ENCODE measurements at places on chromosomes 4 and X.

DNA sequence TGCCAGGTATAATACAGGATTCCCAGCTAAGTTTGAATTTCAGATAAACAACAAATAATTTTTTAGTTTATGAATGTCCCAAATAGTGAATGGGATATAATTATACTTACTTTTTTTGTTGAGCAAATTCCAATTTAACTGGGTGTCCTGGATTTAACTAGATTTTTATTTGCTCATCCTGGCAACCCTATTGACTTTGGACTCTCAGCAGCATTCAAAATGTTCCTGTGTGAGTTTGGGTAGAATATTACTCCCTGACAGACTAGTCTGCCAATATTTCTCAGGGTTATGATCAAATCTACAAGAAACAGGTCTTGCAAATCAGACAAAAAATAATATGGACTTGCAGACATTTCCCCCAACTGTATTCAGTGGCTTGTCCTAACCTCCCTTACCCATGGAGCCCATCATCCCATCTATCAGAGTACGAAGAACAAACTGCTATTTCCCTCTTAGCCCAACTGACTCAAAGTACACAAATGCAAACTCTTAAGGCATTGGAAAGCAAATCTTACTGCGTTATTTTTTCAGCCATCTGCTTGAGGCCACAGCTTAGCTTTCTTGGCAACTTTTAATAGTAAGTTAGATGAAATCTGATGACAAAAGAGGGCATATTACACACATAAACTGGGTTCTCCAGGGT, 20.7 kb downstream of the SETD7 start:
- no peak for DNase-seq

- DNase-seq = no peak
These were observed 37.3 kb downstream of the DCUN1D4 start for GRCh38 chr4:51880016-51880915.

- no peak for DNase-seq
These were observed 4.6 kb upstream of the DGKK start for GRCh38 chrX:50475208-50475607.

DNA sequence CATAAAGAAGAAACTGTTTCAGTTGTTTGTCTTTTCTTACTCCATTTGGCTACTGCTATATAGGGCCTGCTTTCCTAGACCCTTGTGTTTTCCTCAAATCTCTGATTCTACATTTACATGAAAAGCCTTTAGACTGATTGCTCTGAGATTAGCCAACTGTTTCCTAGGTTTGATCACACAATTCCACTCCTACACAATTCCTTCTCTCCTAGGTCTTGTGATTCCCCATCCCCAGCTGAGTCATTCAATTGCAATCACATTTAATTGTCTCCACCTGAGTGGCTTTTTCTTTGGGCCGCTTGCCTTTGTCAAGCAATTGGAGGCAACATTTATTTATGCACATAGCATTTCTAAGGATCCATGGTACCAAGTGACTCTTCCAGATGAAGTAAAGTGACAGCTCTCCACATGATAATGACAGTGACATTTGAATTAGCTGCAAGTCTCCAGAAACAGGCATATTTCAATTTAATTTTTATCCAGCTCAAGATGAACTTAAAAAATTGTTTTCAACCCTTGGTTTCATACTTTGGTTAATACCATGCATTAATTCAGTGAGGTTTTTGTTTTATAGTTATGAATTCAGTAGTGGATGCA, 35.8 kb downstream of the ATXN3L start:
- no peak for DNase-seq

GRCh38 chr4:13700021-13700857, 72.7 kb upstream of the BOD1L1 start:
- no peak for DNase-seq

GRCh38 chr4:73741750-73742489, 1.6 kb downstream of the CXCL8 start:
- DNase-seq = no peak

DNA sequence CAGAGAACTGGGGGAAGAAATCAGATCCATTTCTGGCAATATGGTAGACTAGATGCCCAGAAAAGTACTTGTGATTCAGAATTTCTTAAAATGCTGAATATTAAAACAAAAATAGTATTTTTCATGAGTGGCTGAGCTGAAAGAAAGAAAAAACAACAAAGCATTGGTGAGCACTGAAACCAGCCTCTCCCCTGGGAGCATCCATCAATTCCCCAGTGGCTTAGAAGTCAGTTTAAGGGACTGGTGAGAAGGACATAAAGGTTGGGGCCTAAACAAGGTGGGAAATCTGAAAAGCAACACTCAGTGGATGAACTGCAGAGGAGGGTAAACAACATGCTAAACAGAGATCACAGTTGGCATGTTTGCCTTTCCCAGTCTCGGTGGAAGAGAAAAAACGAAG, 20.4 kb downstream of the LRBA start:
- no peak for DNase-seq

- DNase-seq = no peak
These were observed 164.3 kb downstream of the RAPGEF2 start for GRCh38 chr4:159266981-159267868.

- DNase-seq = no peak
These were observed 13.9 kb upstream of the GABRB1 start for GRCh38 chr4:47017494-47017893.

DNA sequence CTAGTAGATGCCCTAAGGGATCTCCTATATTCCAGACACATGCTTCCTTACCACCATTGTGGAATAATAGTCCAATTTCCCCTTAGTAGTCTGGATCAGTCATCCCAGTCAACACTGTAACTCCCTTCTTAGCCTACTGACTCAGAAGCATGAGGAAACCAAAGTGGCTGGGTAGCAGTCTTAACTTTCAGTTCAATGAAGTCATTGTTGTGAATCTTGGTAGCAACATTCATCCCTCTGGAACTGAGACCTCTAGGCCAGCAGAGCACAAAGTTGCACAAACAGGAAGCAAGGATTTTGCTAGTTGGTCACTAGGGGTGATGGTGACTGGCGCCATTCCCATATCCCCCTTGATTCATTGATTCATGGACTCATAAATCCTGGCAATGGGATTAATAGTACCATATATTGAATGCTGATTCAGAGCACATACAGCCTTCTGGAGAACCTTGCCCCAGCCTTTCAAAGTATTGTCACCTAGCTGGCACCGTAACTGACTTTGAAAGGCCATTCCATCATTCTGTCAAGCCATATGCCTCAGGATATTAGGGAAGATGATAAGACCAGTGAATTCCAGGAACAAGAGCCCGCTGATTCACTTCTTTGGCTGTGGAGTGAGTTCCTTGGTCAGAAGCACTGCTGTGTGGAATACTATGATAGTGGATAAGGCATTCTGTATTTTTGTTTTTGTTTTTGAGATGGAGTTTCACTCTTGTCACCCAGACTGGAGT, 19.7 kb upstream of the GPAT3 start:
- DNase-seq = no peak

DNA sequence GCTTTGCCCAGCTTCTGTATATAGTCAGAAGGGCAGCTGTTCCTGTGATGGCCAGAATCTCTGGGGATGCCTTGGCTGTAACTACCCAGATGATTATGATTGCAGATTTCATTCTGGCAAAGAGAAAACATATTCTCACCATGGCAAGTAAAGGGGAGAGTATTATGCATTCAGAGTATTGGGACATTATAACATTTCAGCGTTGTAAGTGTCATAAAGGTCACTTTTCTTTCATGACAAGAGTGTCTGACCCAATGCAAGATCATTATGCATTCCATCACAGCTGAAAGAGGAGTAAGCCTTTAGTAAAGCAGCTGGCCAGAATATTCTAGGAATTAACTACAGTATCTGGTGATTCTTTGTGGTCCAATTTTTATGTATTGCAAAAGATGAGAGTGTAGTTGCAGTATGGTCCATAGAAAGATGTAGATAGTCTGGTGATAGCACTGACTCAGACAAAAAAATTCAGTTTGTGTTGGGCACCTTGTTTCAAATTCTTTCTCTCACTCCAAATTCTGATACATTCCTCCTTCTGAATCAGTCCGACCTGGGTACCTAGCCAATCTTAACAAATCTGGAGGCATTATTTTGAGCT, 2366.3 kb downstream of the PCDH7 start:
- no peak for DNase-seq

DNA sequence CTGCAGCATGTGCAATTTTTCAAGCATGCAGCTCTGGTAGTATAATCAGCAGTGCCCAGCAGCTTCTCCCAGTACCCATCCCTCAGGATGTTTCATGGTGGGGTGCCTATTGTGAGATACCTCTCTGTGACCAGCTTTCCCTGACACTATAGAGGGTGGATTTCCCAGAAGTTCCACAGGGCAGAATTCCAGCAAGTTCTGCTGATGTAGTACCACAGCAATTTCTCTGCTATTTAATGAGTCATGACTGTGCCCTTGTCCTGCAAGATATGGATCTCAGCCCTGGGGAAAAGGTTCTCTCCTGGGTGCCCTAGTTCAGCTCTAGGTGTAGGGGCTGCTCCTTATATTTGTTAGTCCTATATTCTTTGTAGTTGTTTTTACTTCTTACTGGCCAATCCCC, 174.8 kb downstream of the ENOX2 start:
- no peak for DNase-seq

DNA sequence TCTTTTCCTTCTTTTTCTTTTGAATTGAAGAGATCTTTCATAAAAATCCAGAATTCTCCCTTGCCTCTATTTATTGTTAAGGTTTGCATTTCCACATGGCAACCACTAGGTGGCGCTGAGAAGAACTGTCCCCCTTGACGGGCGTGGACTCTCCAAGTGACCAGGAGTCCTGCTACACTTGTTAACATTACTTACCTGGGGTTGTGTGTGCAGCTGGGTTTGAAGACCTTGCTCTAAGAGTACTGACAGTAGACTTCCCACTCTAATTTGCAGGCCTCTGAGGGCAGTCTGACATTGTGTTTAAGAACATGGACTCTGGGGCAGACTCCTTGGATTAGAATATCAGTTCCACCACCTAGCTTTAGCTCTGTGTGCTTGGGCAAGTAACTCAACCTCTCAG, 52.8 kb downstream of the GPRIN3 start:
- no peak for DNase-seq

DNA sequence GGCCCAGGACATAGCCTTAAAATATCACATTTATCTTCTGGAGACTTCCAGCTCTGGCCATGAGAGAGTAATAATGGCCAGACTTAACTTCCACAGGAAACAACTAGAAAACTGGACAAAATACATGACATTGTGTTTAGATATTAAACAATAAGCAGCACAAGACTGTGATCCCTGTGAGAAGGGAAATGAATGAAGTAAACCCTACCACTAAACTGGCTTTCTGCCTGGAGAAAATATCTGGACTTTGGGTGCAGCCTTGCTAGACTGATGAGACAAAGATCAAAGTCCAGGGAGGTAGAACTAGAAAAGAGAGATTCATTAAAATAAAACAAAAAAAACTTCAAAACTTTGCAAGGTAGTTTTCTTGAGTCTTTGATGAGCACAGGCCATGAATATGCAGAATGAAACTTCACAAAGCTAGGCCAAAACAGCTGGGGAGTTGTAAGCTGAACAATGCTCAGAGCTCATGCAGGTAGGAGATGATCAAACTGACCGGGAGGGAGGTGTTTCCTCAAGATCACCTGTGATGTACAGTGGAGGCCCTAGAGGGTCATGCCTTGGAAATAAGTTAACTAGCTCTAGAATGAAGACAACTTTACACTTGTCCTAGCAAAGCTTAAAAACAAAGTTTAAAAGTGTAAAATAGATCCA, 147.0 kb upstream of the SH3RF1 start:
- DNase-seq = no peak

GRCh38 chr4:2219233-2219760, 22.6 kb downstream of the HAUS3 start:
- DNase-seq = no peak

DNA sequence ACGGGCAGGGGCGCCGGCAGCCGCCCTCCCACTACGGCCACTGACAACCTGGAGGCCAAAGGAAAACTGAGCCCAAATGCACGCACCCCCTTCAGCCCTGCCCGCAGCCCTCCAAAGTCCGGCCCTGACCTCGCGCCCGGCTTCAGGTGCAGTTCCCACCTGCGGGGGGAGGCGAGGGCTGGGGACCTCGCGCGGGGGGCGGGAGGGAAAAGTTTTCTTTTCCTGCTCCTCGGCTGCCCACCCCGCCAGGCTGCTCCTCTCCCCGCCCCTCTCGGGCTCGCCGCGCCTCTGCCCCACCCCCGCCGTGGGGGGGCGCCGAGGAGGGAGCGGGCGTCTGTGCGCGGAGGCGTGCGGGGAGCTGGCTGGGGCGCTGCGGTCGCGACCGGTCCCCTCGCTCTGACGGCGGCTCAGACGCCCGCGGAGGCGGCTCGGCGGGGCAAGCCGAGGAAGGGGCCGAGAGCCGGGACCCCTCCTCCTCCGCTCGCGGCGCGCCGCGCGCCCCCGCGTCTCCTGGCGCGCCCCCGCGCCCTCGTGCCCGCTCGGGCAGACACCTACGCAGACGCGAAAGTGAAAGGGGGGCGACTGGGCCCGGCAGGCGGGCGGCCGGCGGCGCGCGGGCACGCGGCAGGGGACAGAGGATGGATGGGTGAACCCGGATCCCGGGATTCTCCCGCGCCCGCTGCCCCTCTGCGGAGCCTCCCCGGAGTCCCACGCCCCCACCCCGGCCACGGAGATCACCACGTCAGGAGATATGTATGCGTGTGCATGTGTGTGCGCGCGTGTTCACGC, 3.1 kb upstream of the NR3C2 start:
- DNase-seq = peak; percentile 56

GRCh38 chr4:101156619-101157310, 190.6 kb downstream of the PPP3CA start:
- no peak for DNase-seq

- no peak for DNase-seq
These were observed 44.0 kb upstream of the FBXW7 start for GRCh38 chr4:152579916-152580315.

DNA sequence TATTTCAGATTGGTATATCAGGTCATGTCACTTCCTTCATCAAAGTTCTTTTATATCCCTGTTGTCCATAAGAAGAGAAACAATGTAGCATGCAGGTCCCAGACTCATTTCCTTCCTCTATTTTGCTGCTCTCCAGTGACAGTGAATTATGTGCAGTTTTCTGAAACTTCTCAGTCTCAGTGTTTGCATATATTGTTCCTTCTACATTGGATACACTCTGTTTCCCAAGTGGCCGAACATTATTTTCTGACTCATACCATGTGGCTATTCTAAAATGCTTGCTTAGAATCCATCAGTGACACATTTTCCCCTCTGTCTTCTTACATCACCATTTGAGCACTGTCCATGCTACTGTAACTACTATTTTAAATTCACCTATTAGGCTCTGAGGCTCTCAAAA, 305.7 kb downstream of the PDHA2 start:
- DNase-seq = no peak

DNA sequence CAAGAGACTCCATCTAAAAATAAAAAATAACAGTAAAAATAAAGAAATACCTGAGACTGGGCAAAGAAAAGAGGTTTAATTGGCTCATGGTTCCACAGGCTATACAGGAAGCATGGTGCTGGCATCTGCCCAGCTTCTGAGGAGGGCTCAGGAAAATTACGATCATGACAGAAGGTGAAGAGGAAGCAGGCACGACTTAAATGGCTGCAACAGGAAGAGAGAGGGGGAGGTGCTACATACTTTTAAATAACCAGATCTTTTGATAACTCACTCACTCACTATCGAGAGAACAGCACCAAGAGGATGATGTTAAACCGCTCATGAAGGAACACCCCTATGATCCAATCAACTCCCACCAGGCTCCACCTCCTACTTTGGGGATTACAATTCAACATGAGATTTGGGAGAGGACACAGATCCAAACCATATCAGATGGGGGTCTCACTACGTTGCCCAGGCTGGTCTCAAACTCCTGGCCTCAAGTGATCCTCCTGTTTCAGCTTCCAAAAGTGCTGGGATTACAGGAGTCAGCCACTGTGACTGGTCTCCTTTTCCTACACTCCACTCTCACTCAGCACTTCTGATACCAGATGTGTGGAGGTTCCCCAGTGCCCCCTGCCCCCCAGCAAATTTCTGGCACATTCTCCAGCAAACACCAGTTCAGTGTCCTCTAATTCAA, 11.9 kb upstream of the ZNF157 start:
- no peak for DNase-seq

GRCh38 chr4:121822796-121823504, 733 bp downstream of the CCNA2 start:
- DNase-seq = no peak

Data from stimulated activated CD8-positive, alpha-beta memory T cell treated with anti-CD3 and anti-CD28 coated beads, Interleukin-4, amount 100 ng/mL, for 1 hour (primary cell).